ENCODE measurements at places on chromosomes 6 and 20. TPM values are rescaled to one million over a fixed set of nuclear protein-coding genes. Genes with fewer than 3 reads are reported as not detected.

DNA sequence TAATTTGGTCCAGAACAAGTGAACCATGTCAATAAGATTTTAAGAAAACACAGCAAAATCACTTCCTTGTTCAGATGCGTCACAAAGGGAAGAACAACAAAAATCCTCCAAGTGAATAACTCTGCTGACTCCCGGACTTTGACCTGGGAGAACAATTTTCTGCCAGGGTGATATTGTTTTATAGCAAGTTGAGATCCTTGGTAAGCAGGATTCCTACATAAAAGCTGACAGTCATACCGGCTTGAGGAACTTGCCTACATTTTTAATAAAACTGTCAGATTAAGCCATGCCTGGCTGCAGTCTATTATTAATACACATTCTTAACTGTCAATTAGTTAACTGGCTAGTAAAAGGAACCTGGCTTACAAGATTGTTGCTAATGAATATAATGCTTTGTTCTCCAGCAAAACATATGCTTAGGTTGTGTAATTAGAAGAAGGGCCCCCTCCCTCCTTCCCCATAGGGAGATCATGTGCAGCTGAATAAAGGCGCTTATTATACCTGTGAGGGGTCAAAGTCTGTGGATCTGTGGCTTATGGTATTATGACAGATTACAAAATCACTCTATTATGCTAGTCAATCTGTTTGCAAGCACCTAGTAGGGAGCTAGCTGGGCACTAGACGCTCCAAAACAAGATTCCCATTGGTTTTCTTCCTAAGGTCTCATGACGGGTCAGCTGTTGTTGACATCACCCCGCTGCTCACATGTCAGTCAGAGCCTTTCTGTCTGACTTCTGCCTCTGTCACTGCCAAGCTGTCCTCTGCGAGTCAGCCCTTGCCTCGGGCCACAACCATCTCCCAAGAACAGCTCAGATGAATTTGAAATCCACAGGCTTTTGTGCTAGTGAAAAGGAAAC is 44.6 kb upstream of the SEC63 start:
- peak; percentile 86 for DNase-seq

TGIF2 gene
- total RNA-seq, result 22.0 TPM

STMND1 gene
- 0.14 TPM for total RNA-seq

DNA sequence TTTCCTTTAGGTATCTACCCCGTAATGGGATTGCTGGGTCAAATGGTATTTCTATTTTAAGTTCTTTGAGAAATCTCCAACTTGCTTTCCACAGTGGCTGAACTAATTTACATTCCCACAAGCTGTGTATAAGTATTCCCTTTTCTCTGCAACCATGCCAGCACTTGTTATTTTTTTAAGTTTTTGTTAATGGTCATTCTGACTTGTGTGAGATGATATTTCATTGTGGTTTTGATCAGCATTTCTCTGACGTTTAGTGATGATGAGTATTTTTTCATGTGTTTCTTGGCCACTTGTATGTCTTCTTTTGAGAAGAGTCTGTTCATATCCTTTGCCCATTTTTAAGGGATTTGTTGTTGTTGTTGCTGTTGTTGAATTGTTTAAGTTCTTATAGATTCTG is 871.1 kb downstream of the KIF16B start:
- DNase-seq, result no peak

BTNL2 gene
- not detected for total RNA-seq
